Umbilical cord (tissue), 2 donors: ENCODE measurements at places on chromosomes 12 and 14.
A peak's percentile ranks its signal among the peaks of the same experiment; 100 is the strongest.

DNA sequence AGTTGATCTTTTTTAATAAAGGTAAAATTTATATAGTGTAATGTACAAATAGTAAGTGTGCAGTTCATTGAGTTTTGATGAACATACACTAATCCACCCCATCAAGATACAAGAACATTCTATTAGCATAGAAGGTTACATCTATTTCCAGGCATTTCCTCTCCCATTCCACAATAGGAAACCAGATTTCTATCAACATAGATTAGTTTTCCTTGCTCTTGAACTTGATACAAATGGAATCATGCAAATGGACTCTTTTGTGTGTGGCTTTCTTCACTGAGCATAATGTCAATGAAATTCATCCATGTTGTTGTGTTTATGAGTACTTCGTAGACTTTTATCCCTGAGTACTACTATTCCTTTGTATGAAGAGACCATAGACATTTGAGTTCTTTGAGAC lies 10.8 kb downstream of the STYX start:
- no peak for DNase-seq

- DNase-seq = no peak
These were observed 17.4 kb upstream of the ARHGAP5 start for GRCh38 chr14:32059702-32060101.

GRCh38 chr14:72651714-72652113 lies 242.2 kb downstream of the DPF3 start:
- DNase-seq = no peak

DNA sequence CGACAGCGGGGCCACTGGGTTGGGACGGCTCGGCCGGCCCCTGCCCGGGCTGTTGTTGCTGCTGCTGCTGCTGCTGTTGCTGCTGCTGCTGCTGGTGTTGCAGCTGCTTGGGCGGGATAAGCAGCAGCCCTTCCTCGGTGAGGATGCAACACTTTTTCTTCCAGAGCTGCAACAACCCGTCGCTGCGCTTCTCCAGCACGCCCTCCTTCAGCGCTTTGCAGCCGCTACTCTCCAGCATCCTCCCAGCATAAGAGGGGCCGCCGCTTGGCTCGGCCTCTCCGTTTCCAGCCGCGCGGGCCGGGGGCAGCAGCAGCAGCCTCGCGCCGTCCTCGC lies 529 bp downstream of the PHLDA1 start:
- no peak for DNase-seq

- DNase-seq = no peak
These were observed 40.1 kb upstream of the AMN start for GRCh38 chr14:102882226-102882906.

DNA sequence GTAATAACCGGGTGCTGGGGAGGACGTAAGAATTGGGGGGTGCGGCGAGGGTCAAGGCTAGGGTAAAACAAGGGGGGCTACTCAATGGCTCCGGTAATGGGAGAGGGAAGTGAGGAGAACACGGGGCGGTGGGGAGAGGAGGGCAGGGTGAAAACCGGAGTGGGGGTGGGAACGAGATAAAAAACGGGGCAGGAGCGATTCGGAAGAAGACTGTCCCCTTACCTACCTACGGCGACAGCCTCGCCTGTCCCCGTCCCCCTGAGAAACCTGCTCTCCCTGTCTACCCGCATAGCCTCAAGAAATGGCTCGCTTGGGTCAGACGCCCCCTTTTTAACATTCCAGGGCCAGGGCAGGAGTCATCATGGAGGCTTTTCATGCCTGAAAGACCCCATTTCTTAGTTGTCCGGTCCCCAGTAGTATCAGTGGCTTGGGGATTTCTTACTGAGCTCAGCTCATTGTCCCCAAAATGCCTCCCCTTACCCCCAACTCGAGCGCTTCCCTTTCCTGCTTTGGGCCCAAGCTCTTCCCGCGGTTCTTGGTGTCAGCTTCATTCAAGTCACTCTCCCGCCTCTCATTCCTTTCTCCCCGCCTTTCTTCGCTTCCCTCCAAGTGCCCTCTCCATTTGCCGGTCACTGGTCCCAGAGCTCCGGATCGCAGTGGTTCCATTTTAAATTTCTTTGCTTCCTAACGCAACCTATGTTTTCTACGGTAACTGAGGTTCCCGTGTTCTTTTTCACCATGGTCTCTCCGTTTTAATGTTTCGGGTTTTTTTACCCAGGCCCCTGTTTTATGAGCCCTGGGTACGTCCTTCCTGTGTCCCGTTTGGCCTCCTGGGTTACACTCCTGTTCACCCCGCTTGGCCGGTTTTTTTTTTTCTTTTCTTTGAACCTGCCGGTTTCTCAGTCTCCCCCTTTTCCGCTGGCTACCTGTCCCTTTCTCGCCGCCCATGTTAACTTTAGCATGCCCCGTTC lies 1.2 kb upstream of the WSB2 start:
- peak; percentile 70 for DNase-seq

GRCh38 chr14:37974421-37974820 lies 233.3 kb upstream of the SSTR1 start:
- DNase-seq = no peak

DNA sequence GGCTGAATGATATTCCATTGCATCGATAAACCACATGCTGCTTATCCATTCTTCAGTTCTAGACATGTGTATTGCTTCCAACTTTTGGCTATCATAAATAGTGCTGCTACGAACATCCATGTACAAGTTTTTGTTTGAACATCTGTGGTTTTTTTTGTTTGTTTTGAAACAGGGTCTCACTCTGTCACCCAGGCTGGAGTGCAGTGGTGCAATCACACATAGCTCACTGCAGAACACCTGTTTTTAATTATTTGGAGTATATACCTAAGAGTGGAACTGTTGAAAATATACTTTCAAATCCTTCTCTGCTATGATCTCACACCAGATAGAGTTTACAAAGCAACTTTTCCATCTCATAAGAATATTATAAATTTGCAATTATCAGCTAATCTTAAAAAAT lies 124.2 kb downstream of the TTC7B start:
- DNase-seq = no peak

DNA sequence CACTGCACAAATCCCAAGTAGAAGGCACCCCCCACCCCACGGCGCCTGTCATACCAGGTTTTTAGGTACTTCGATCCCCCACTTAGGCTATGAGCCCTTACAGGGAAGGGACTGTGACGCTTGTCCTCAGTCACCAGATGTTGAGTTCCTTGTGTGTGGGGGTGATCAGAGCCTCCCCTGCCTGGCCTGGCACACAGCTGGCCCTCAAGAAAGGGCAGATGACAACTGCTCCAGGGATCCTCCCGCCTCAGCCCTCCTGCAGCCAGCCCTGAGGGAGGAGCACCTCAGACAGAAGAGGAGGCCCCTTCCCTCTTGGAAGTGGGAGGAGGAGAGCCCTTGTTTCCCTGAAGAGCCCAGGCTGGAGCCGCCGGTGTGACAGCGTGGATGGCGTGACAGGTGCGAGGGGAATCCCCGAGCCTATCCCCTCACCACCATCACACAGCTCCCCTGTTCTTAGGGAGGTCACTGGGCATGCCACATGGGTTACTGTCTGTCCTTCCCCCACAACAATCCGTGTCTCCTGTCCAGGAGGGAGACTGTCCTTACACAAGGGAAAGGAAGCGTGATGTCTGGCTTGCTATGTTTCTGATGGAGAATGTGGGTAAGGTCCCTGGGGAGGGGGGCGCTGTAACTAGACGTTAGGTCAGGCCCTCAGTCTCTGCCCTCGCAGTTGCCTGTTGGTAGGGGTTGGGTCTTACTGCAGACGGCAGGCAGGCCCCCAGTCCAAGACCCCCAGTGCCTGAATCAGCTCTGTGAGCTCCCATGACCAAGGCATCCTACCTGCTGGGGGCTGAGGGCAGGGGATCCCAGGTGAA lies 31.4 kb downstream of the P2RX4 start:
- no peak for DNase-seq

DNA sequence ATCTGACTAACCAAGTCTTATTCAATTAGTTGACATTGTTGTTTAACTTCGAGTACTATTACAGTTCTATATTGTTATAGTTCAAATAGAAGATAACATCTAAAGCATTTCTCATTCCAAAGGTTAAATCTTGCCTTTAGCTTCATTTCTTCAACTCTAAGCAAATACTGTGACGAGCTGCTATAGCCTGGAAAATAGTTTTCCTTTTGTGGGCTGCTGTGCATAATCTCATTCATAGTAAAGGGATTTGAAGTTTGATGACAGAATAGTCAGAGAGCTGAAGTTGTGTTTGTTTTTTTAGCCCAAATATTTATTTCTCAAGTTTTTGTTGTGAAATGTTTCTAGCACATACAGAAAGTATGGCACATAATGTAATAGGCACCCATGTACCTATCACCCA lies 13.4 kb downstream of the PSEN1 start:
- no peak for DNase-seq

- no peak for DNase-seq
These were observed 194.1 kb downstream of the TMTC3 start for GRCh38 chr12:88336076-88336739.

DNA sequence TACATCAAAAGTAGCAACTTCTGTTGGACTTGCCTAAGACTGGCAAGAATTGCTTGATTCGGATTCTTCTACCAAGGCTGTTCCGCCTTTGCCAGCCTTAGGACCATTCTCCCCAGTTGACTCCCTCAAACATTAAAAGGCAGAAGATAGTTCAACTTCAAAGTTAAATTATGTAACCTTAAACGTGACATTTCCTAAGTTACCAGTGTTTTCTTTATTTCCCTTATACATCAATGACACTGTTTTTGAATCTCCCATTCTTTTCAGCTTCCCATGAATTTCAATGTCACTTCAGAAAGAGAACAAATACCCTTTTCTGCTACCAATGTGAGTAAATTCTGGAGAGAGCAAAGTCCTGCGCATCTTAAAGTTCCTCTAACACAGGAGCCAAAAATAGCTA lies 25.2 kb downstream of the CAPRIN2 start:
- DNase-seq = no peak

DNA sequence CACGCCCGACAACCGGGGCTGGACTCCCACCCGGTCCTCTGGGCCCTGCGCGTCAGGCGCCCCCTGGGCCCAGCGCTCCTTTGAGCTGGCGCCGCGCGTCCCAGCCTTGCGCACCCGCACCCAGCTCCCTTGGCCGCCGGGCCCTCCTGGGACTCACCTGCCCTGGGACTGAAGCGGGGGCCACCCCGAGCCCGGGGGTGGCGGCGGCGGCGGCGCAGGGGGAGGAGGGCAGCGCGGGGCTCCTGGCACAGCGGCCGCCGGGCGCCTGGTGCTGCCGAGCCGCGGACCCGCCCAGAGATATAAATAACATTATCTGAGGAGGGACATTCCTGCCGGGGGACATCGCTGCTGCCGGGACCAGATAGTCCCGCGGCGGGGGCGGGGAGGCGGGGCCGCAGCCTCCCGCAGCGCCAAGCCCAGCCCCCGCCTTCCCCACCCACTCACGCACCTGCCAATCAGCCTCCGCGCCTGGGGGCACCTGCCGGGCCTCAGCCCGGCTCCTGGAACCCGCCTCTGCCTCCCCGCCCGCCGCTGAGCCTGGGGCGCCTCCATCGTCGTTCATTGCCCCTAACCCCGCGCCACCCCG lies at the start of gene SPTB:
TSS of gene SPTB (minus strand) at position 273 of the 586 bp plus-strand sequence. CDS start 56,813 bp downstream, outside the sequence.
- DNase-seq = peak; percentile 33

DNA sequence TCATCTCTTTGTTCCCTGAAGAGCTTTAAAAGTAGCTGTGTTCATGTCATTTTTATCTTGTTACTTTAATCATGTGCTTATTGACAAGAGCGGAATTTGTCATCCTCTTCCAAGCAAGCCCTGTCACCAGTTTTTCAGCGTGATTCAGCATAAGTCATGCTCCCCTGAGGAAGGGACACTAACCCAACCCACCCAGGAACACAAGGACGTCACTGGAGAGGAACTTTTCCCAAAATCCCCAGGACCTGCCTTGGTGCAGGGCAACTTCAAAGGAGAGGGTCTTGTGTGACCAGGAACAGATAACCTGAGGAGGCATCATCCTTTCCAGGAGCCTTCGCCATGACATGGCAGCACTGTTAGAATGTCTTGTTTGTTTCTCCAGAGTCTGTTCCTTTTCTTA lies 107.1 kb upstream of the DIO3 start:
- no peak for DNase-seq

- DNase-seq = no peak
These were observed 122.4 kb downstream of the MIPOL1 start for GRCh38 chr14:37320106-37320505.

DNA sequence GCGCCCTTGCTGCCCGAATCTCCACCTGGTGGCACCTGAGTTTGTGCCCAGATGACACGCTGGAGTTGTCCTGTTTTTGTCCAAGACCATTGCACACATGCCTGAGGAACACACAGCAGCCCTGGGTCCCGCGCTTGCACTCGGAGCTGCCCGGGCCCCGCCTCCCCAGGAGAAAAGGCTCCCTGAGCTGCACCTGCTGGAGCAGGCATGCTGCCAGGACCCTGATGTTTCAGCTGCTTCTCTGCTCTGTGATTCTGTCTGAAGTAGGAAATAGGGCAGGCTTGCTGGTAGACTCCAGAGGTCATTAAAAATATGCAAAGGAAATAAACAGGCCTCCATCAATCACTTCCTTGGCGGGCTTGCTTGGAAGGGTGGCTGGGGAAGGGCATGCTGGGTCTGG lies 271.6 kb downstream of the CACNA1C start:
- no peak for DNase-seq

DNA sequence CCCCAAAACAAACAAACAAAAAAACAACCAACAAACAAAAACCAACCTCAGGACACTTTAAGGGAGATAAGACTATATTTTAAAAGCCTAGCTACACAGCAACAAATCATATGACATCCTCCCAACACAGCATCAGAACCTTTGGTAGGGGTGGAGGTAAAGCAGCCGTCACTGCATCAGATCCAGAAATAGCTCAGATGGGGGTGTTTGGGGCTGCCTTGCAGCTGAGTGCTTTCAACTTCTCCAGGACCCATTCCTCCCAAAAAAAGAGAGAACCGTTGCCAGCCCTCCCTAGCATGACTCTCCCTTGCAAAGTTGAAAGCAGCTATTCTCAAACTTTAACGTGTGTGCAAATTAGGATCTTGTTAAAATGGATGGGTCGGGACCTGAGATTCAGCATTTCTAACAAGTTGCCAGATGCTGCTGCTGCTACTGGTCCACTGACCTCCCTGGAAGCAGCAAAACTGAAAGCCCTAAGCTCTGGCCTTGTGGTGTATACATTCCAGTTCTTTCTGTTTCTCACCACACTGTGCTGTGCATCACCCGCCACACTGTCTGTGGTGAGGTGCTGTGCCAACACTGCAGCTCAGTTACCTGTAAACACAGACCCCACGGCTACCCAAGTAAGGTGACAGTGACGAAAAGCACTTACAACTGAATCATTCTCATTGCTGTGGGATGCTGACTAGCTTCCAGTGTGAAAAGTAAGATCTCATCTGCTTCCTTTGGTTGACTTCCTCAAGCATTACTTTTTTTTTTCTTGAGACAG lies 54.0 kb downstream of the SLC38A1 start:
- DNase-seq = no peak

- DNase-seq = no peak
These were observed 50.5 kb downstream of the TRAF3 start for GRCh38 chr14:102827716-102828115.

- DNase-seq = peak; percentile 69
These were observed 20.6 kb downstream of the ARMH4 start for GRCh38 chr14:58131386-58131785.

DNA sequence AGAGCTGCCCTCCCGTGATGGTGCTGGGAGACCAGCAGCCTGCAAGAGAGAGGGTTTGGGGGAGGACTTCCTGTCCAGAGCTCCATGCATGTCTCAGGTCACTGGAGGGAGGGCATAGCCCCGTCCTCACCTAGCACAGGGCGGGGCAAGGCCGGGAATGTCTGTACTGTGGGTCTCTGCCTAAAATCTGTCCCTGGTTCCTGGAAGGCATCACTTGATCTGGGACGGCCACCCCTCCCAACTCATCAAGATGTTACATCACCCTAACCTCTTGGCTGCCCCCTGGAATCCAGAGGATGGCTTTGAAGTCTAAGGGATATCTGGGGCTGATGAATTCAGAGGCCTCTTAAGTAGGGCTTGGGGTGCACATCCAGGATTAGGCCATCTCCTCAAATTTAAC lies 37.0 kb upstream of the MEG3 start:
- peak; percentile 78 for DNase-seq
